ENCODE measurements at places on chromosomes 4 and X.

DNA sequence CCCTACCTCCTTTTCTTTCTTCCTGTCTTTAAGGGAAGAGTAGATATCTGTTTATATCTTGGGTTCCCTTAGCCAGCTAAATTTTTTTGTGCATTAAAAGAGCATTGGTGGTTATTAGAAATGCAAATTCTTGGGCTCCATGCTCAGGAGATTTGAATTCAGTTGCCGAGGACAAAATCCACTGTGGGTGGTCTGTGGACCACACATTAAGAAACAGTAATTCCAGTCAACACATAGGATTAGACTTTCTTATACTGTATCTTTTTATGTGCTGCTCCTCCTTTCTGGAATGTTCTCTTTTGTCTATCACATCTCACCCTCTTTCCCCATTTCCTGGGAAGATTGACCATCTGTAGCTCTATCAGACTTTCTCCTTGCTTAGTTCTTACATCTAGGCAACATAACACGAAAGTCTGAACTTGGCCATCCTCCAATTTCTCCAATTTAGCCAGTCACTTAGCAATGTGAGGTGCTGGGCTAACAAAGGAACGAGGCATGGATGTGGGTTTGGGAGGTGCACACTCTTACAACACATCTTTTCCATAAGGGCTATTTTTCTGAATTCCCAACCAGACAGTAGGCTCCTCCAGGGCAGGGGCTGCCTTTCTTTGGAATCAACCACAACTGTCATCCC, 5.3 kb upstream of the PDLIM3 start:
- no peak for DNase-seq

GRCh38 chr4:74189331-74190043, 31.6 kb downstream of the MTHFD2L start:
- DNase-seq = peak; percentile 47

DNA sequence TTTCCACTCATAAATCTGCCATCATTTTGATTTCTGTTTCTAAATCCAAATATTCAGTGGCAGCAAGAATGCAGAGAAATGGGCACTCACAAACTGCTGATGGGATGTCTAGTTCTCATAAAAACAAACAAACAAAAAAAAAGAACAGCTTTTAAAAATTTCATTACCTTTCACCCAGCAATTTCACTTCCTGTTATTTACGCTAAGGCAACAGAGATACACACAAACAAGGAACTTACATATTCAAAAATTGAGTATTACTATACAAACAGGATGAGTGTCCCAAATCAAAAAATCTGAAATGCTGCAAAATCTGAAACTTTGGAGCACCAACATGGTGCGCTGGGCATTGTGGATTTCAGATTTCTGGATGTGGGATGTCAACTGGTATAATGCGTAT, 36.4 kb downstream of the FAT1 start:
- no peak for DNase-seq

DNA sequence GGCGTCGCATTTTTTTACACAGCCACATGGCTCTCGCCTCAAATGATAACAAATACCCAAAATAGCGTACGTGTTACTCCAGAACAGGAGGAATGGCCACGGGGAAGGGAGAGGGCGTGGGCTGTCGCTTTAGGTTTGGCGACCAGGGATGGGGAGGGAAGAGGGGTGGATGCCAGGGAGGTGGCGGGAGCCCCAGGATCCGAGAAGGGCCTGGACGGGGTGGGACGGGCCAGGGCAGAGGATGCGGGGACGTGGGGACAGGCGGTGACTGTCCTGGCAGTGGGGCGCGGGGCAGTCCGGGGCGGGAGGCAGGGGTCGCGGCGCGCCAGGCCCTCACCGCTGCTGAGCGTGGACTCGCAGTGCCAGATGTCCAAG, 631 bp downstream of the TMEM47 start:
- no peak for DNase-seq

- DNase-seq = no peak
Observed at GRCh38 chrX:84064164-84064563, 123.8 kb downstream of the RPS6KA6 start.

DNA sequence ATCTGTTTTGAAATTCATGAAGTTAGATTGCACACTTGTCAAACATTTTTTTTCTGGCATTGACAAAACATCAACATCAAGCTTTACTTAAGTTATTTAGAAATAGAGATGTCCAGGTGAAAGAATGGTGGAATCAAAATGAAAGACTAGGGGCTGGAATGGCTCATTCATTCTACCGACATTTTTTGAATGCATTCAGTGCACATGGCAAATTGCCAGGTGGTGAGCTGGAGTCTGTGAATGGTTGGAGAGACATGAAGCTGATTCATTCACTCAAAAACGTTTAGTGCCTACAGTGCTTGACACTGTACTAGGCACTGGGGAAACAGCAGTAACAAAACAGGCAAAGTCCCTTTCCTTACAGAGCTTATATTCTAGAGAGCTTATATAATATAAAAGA, 292.4 kb downstream of the PPP1R2C start:
- DNase-seq = no peak

- no peak for DNase-seq
Observed at GRCh38 chr4:182425302-182425701, 182.1 kb downstream of the TENM3 start.

DNA sequence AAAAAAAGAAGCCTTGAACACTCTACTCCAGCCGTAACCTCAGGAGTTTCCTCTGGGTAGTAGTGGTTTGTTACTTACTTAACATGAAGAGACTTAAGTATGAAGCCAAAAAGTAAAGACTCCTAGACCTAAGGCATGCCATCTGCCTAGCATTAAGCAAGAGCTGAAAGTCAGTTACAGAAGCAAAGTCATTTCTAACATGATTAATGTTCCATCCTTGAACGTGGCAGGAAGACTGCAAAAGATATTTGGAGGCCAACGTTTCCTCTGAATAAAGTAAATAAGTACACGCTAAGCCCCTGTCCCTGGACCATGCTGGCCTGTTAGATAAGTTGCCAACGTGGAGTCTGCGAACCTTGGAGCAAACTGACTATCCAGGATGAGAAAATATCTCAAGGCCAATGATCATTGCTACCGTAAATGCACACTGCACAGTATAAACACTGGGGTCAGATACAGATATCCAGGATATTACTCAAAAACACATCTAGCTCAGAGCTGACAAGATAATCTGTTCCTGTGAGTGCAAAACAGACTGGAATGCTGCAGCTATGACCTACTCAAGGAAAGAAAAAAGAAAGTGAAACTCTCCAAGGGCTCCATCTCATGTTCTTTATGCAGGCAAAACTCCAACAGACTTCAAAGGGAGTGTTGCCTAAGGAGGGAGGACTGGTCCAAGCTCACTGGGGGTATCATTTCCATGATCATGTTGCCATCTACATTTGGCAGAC, 255.8 kb downstream of the COL25A1 start:
- no peak for DNase-seq

GRCh38 chr4:35771571-35771970, 472.7 kb downstream of the ARAP2 start:
- DNase-seq = no peak

GRCh38 chrX:154091678-154092077, 5.8 kb downstream of the MECP2 start:
- no peak for DNase-seq

- DNase-seq = peak; percentile 99
Observed at GRCh38 chr4:14877246-14878225, 124.7 kb upstream of the CPEB2 start.

- no peak for DNase-seq
Observed at GRCh38 chr4:174375422-174375821, 91.7 kb downstream of the CEP44 start.

DNA sequence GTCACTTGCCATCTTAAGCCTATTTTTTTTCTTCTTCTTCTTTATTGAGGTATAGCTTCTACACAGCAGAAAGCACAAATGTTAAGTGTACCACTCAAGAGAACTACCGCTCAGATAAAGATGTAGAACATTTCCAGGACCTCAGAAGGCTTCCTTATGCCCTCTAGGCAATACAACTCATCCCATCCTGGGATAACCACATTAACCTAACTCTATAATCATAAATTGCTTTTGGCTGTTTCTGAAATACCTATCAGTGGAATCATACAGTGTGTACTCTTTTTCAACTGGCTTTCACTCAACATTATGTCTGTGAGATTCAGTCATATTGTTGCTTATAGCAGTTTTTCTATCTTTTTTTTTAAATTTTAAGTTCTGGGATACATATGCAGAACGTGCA, 51.7 kb downstream of the ARFIP1 start:
- DNase-seq = no peak

Measured in Kasumi-1 (cell line).